Activated CD8-positive, alpha-beta memory T cell treated with anti-CD3 and anti-CD28 coated beads, Interleukin-2, amount 50 U/mL, for 4 hours (primary cell): ENCODE measurements at places on chromosomes 4 and X.

GRCh38 chrX:143336261-143336660, 181.0 kb downstream of the SPANXN3 start:
- no peak for DNase-seq

GRCh38 chr4:3233391-3234071, 15.4 kb upstream of the MSANTD1 start:
- DNase-seq = no peak

DNA sequence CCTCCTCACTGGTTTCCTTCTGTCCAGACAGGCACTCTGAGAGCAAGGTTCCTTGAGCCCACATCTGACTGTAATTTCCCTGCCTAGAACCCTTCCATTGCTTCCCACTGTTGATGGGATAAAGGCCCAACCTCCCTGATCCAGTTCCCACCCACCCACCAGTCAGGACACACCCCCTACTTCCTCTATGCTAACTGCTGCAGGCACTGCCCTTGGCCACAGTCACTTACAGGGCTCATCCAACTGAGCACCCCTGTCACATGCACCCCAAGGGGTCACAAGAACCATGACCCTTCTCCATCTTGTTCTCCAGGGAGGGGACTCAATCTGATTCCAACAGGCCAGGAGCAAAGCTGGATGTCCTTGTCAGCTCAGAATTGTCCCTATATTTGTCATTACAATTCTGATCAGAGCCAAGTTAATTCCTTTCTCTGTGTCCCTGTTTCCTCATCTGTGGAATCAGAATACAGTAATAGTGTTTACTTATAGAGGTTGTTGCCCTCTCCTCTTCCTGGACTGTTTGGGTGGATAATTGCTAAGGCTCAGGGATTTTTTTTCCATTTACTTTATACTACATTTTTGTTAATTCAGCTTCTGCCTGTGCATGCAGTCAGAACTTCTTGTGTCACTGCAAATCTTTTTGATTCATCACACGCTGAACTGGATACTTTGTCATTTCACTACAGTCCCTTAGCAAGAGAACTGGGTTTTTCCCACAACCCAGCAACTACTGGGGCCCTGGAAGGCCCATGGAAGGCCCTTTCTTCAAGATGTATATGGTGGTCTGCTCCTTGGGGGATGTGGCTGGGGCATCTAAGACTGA, 105.6 kb upstream of the MAMLD1 start:
- DNase-seq = no peak

DNA sequence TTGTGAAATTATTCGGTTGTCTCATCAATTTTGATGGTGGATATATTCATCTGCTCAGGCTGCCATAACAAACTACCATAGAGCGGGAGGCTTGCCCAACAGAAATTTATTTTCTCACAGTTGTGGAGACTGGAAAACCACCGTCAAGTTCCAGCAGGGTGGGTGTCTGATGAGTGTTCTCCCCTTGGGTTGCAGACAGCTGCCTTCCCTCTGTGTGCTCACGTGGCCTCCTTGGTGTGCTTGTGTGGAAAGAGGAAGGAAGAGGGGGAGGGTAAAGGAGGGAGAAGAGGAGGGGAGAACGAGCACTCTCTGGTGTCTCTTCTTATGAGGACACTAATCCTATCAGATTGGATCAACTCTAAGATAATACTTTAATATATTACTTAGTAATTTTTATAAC, 123.8 kb upstream of the TEX13D start:
- DNase-seq = no peak

DNA sequence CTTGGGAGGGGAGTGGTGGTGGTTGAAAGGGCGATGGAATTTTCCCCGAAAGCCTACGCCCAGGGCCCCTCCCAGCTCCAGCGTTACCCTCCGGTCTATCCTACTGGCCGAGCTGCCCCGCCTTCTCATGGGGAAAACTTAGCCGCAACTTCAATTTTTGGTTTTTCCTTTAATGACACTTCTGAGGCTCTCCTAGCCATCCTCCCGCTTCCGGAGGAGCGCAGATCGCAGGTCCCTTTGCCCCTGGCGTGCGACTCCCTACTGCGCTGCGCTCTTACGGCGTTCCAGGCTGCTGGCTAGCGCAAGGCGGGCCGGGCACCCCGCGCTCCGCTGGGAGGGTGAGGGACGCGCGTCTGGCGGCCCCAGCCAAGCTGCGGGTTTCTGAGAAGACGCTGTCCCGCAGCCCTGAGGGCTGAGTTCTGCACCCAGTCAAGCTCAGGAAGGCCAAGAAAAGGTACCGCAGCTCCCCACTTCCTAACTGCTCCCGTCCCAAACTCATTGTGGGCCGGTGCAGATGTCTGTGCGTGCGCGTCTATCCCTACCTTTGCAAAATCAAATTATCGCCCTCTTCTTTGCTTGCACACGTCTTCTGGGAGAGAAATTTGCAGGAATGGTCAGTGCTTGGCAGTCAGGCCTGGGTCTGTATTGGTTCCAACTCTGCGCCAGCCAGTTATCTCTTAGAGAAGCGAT, 533 bp downstream of the IL15 start:
- DNase-seq = peak; percentile 16

DNA sequence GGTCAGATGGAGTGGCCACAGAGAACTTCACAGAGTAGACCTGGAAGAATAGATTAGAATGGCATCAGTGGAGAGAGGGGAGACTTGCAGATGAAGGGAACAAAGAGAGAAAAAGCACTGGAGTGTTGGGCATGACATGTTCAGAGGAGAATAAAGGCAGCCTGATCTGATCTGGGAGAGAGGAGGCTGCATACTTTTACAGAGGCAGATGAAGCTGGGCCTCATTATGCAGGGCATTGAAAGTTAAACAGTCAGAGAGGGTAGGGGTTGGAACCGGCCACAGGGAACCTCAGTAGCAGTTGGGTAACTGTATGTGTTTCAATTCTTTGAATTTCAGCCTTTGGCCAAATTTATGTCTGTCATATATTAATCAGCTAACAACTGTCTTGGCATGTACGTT, 61.2 kb downstream of the SH3BGRL start:
- no peak for DNase-seq

GRCh38 chr4:184573701-184574100, 75.5 kb downstream of the CASP3 start:
- DNase-seq = no peak

DNA sequence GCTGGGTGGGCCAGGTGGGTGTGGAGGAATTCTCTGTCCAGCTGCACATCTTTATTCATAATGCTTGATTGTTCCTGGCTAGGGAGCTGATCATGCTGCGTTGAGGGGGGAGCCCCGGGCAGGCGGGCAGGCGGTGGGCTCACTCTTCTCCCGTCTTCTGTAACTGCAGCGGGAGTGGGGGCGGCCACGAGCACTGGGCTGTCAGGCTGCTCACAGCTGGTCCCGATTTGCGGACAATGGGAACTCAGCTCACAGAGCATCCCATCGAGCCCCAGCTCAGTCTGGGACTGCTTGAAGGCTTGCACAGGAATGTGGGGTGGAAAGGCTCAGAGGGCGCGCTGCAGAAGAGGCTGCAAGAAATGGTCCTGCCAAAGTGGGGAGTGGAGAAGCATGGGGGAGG, 63.8 kb downstream of the EFNB1 start:
- no peak for DNase-seq

- no peak for DNase-seq
Measured at GRCh38 chrX:9378980-9379696, 85.7 kb upstream of the TBL1X start.

- DNase-seq = no peak
Measured at GRCh38 chr4:67220861-67221260, 324.4 kb downstream of the CENPC start.

DNA sequence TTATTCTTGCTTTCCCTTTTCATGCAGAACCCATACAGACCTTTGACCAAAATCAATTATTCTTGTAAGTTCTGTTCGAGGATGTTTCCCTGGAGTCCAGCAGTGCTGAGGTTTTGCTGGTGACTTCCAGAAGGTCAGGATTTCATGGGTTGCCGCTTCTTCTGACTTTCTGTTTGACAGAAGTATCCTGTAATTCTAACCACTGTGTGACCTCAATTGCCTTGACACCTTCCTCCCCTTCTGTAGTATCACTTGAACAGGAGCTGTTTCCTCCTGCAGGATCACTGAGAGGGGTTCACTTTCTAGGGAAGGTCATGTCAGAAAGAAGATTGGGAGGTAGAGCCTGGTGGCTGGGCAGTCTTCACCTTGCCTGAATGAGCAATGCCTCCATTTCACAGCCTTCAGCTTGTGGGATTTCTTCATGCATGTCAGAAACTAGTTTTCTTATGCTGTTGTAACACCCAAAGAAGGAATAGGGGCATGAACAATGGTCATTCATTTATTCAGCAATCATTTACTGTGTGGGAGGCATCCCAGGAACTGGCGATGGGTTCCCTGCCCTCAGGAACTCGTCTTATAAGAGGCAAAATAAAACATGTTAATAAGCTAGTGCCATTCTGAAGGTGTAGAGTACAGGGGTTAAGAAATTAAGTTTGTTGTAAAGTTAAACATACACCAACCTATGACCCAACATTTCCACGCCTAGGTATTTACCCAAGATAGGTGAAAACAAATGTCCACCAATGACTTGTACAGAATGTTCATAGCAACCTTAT, 205.9 kb downstream of the SOWAHB start:
- DNase-seq = no peak

GRCh38 chr4:1240721-1241465, 8.0 kb downstream of the CTBP1 start:
- peak; percentile 11 for DNase-seq

GRCh38 chr4:181820553-181820952, 422.6 kb upstream of the TENM3 start:
- DNase-seq = no peak

- no peak for DNase-seq
Measured at GRCh38 chrX:11351375-11352295, 58.4 kb downstream of the AMELX start.

DNA sequence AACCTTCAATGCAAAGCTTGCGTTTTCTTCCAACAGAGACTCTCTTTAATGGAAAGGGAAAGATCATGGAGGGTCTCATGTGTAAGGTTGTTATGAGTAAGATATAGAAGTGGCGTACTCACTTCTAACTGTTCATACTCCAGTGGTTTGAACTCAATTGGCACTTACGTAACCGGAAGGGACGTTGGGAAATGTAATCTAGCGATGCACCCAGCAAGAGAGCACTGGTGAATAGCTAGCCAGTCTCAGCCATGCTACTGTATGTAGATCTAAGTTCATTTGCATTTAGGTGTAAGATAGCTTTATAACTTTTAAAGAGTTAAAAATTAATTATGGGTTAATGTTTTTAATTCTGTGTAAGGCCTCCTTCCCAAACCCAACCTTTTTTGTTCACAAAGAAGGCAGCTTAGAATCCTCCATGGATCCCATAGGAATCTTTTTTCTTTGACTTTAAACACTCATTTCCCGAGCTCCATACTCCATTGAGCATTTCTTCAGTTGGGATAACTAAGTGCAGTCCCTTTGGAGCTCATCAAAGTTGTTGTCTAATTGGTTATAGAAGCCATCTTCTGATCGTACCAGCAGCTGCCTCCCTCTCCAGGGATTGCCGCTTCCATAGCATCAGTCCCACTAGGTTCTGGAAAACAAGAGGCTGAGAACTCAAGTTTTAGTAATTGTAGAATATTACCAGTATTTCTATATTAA, 191.1 kb downstream of the RAPGEF2 start:
- DNase-seq = no peak

DNA sequence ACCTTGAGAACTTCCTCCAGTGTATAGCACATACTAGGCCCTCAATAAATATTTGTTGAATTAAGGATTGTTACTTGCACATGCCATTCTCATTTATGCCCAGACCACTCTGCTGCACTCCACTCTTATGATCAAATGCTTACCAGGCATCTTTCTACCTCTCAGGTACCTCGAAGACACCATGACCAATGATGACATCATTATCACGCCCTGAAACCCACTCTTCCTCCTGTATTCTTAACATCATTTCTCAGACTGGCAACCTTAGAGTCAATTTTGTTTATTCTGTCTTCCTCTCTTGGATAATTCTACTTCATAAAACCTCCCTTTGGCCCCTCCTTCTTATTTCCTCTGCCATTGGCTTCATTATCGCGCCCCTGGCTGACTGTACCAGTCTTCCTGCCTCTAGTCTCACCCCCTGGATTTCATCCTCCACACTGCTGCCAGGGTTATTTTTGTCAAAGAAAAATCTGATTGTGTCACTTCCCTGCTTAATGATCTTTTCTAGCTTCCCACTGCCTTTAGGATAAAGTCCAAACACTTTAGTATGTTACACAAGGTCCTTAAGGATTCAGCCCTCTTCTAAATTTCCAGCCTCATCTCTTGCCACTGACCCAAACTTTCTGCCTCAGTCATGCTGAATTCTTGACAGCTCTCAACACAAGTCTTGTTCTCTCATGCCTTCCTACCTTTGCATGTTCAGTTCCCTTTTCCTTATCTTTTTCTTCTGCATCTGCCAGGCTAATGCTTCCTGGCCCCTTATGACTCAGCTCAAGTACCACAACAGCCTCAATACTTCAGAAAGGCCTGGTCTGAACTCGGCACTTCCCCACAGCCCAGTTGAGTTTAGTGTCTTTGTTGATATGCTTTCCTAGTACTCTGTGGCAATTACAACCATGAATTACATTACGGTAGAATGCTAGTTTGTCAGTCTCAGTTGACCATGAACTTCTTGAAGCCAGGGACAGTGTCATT, 45.8 kb downstream of the HDAC8 start:
- no peak for DNase-seq

DNA sequence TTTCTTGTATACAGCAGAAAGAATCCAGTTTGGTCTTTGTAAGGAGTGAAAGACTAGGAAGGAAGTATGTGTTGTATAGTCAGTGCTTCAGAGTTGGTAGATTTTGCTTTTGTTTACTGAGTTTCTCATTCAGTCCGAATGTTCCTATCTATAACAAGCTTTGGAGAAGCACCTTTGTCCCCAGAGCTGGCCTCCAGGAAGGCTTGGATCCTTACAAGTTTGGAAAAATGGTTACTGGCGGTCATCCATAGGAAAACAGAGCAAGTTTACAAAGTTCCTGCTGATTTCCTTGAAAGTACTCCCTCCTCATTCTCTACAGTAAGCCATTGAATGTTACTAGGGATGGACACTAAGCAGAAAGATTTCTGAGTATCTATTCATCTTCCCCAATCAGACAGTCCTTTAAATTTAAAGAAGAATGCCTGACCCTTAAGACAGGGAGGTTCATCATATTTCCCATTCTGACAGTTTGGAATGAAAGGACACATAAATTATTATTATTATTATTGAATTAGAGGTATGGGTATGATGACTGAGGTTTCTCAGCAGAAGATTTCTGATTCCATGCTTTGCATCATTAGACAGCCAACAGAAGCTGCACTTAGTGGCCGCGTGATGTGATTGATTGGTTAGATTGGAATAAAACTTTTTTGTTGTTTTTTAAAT, 35.8 kb downstream of the FAT4 start:
- DNase-seq = no peak

GRCh38 chr4:89070041-89070440, 13.1 kb upstream of the FAM13A start:
- no peak for DNase-seq

- DNase-seq = no peak
Measured at GRCh38 chr4:173319696-173320095, 14.5 kb downstream of the HMGB2 start.

DNA sequence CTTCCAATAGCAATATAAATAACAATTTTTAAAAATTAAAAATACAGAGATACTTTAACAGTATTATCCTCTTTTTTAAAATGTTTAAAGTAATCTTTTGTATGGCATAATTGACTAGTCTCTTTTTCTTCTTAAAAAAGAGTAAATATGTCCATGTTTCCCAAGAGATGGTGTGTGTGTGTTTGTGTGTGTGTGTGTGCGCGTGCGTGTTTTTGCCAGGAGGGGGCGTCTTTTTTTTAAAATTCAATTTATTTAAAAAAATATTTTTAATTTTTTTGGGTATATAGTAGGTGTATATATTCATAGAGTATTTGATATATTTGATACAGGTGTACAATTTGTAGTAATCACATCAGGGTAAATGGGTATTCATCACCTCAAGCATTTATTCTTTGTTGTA, 1073.7 kb downstream of the PCDH7 start:
- DNase-seq = no peak
